Pancreas (tissue), 10 donors: ENCODE measurements at places on chromosomes 6 and 20.

DNA sequence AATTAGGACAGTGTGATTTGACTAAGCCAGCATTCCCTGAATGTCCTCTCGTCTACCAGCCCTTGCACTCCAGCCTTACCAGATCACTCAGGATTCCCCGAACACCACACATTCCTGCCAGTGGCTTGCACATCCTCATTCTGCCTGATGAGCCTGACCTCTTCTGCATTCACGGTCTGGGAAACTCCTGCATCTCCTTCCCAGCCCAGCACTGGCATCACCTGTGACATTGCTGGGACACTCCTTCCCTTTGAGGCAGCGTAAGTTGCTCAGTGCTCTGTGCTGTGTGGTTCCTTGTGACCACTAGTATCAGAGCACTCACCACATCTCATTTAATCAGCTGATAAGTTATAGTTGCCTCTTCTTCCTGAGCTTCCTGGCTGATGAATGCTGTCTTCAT is 17.3 kb downstream of the NCOA7 start:
- DNase-seq, result no peak

DNA sequence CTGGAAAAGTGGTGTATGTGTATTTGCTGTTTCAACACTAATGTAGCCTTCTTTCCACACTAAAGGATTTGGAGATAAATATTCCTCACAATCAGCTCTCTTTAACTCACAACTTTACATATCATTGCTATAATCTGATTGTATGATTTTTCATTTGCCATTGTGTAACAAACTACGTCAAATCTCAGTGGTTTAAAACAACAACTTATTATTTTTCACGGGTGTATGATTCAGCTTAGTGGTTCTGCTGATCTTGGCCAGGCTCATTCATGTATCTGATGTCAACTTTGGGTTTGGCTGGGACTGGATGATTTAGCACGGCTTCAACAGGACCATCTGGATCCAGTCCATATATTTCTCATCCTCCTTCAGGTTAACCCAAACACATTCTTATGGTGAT is 55.4 kb upstream of the TMX4 start:
- no peak for DNase-seq

DNA sequence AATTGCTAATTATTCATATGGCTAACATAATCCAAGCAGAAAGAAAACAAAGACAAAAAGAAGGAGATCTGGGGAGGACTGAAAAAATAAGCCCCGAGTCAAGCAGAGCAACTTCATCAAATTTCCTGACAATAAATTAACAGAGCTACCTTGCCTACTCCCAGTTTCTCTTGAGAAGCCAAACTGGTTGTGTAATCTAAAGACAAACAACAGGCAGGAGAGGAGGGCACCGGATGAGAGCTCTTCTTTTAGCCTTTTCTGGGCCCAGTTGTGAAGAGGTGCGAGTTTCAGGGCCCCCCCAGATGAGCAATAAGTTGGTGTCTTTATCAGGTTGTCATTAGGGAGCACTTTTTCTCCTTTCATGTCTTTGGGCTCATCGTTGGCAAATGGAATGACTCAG is 197.1 kb upstream of the PCSK2 start:
- DNase-seq, result no peak

DNA sequence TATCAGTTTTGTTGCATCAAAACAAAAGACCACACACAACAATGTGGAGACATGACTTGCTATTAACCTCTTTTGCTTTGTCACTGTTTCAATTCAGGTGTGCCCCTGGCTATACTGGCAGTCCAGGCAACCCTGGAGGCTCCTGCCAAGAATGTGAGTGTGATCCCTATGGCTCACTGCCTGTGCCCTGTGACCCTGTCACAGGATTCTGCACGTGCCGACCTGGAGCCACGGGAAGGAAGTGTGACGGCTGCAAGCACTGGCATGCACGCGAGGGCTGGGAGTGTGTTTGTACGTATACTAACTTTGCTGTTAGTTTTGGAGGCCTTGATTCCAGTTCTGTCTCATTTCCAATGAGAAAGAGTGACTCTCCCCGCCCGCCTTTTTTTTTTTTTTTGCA is 356.9 kb downstream of the ARHGAP18 start:
- DNase-seq, result peak; percentile 12

DNA sequence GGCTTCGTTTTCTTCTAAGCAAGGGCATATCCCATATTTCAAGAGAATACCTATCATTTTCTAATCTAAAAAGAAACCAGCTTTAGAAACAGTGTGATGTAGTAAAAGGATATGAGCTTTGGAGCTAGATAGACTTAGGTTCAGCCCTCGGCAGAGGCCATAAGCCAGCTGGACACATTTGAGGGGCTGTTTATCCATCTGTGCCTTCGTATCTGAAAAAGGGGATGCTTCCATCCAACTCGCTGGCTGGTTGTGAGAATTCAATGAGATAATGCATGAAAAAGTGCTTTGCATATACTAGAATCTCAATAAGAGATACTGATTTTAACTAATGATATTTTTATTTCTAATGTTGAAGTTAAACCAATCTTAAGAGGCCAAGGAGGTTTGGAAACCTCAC is 58.0 kb downstream of the PRL start:
- DNase-seq, result no peak

GRCh38 chr20:61346996-61347395 is 94.9 kb downstream of the CDH4 start:
- DNase-seq, result no peak

GRCh38 chr6:21166754-21167153 is 426.8 kb upstream of the SOX4 start:
- no peak for DNase-seq

DNA sequence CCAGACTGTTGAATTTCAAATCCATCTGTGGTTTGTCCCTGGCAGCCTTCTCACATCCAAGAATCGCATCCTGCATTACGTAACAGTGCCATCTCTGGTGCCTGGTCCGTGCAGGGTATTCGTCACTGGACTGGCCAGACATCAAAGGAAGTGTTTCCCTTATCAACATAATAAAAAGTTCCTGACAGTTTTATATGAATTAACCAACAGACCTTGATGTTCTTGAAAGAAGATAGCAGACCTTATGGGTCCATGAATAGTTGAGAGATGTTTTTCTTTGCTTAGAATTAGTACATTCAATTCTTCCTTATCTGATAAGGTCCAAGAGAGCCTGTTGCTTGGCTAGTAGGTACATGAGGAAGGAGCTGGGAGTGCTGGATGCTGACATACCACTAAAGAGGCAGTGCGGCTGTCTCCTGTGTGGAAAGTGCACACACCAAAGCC is 77.6 kb downstream of the PHACTR2 start:
- no peak for DNase-seq

GRCh38 chr20:62104791-62105345 is 17.4 kb upstream of the LSM14B start:
- DNase-seq, result no peak

DNA sequence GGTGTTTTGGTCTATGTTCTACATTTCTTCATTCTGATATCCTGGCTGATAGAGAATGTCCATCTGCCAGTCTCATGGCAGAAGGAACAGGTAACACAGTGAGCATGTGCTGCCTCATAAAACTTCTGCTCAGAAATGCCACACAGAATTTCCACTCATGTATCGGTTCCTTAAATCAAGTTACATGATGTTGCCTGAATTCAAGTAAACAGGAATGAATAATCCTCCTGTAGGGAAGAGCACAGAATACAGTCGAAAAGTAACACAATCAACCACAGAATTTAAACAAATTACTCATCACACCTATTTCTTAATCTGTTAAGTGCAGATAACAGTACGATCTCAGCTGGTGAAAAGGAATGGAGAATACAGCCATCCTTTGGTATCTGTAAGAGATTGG is 74.7 kb downstream of the FAM217A start:
- no peak for DNase-seq

GRCh38 chr20:17491488-17491887 is 39.7 kb downstream of the BFSP1 start:
- DNase-seq, result no peak

- no peak for DNase-seq
Observed at GRCh38 chr6:54248994-54249393, 59.2 kb upstream of the TINAG start.

DNA sequence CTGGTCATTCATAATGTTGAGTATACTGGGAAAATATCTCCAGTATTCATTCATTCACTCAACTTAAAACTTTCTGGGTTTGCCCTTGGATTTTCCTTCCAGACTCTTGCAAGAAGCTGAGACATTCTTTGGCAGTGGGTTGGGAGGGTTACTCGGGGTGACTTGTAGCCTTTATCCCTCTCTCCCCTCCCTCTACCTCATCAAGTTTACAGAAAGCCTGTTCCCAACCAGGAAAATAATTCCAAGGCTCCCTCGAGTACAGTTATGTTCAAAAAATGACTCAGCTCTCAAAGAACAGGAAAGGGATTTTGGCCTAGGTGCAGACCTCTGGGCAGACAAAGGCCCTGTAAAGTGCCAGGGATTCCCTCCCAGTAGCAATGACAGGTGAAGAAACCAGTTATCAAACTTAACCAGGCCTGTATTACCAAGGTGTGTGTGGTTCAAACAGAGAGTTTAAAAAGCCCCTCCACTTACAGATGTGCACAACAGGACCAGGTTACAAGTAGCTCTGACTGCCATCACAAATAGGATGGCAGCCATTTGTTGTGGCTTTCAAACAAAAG is 22.2 kb downstream of the FKBP1A start:
- no peak for DNase-seq

DNA sequence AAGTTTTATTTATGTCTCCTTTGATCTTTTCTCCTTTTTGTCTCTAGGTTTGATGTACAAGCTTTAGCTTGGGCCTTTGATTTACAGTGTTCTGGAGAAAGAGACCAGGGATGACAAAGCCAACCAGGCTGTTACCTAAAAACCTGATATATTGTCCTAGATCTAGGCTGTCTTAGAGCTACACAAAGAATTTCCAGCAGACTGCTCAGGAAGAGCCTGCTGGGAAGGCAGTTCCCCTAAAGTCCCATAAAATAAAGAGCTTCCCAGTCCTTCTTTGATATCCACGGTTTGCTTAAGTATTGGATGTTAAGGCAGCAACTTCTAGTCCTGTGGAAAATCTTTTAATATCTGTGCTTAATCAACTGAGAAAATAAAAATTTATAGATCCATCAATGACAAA is 70.5 kb downstream of the SHLD1 start:
- DNase-seq, result no peak

DNA sequence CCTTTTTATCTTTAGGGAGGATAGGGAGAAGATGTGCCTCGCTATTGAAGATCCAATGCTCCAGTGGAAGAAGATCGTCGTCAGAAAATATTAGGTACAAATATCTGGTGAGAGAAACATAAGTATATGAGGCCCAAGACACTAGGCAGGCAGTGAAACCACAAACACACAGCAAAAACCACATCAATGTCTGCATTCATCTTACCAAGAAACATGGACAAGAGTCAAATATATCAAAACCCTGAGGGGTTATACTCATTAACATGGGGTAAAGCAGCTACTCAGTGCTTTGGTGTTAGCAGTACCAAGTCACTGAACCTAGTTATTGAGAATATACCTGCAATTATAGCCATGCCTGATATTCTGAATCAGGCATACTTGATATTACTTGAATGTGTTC is 101.4 kb upstream of the FAM184A start:
- DNase-seq, result no peak

GRCh38 chr6:113365191-113365590 is 492.0 kb upstream of the MARCKS start:
- no peak for DNase-seq

DNA sequence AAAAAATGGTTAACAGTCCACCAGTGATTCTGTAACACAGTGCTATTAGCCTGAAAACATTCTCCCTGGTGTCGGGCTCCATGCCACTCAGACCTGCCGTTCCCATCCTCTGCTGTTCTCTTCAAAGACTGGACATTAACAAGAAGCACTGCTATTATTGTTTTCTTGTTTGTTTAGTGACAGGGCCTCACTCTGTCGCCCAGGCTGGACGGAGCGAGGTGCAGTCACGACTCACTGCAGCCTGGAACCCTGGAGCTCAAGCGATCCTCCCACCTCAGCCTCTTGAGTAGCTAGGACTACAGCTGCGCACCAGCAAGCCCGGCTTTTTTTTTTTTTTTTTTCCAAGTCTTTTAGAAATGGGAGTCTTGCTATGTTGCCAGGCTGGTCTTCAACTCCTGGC is 9.6 kb downstream of the RMND1 start:
- no peak for DNase-seq

GRCh38 chr20:39029364-39029763 is 67.2 kb downstream of the DHX35 start:
- no peak for DNase-seq

GRCh38 chr6:145891565-145891964 is 72.6 kb downstream of the SHPRH start:
- no peak for DNase-seq

DNA sequence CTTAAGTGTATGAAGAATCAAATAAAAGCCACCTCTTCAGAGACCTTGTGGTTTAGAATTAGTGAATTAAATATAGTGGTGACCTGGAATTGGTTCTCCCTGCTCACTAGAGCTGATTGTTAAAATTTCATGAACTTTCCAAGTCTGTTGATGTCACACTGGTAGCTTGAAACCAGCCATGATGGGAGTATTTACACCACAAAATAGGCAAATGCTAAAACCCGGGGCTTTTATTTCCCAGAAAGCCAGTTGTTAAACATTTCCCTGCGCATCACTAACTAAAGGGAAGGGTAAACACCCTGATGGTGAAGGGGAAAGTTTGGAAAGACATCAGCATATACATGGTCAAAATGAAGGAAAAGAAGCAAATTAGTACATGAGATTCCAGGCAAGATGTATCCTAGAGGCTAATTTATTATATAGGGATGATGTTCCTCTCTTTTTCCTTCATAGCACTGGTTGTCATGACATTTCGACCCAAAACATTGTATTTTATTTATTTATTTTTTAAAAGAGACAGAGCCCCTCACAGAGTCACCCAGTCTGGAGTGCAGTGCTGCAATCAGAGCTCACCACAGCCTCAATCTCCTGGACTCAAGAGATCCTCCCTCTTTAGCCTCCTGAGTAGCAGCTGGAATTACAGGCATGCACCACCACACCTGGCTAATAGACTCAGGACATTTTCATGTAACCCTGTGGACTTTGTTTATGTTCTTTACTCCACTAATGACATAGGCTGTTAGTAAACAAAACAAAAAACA is 123.2 kb downstream of the RIN2 start:
- DNase-seq, result no peak

- no peak for DNase-seq
Observed at GRCh38 chr6:167706313-167707109, 120.2 kb upstream of the AFDN start.

DNA sequence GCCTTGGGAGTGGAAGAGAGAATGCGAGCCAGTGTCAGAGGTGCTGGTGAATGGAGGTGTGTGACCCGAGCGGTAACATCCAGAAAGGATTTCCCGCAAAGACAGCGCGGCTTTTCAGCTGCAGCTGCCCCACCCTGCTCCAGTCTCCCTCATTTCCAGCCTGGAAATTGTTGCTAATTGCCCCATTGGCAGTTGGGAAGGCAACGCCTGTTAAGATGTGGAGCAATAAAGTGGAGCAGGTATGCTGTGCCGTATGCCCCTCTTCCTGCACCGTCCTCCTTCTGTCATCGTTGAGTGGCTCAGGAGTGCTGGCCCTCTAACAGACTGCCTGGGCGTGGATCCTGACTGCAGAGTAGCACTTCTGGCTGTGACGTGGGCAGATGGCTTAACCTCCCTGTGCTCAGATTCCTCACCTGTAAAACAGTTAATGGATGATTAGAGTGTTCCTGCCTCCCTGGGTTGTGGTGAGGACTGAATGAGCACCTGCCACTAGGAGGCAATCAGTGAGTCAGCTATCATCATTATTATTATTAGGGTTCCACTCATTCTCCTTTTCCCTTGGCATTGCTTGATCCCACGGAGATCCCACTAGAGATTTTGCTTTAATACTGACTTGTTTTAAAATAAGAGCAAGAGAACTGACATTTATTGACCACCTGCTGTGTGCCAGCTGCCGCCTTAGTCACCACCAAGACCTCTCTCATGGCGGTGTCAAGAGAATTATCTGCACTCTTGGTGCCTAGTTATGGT is 11.7 kb downstream of the ARFGEF2 start:
- DNase-seq, result no peak

- no peak for DNase-seq
Observed at GRCh38 chr20:49277786-49278035, 146 bp downstream of the ZNFX1 start.
